ENCODE measurements at places on chromosomes 1 and 21.

- no peak for DNase-seq
Measured at GRCh38 chr1:88662723-88663122, 21.4 kb upstream of the PKN2 start.

- no peak for DNase-seq
Measured at GRCh38 chr1:45953934-45954847, 150.8 kb downstream of the MAST2 start.

- no peak for DNase-seq
Measured at GRCh38 chr1:165169028-165169427, 187.5 kb downstream of the LMX1A start.

GRCh38 chr1:47751996-47752451 lies 245.2 kb downstream of the TRABD2B start:
- no peak for DNase-seq

DNA sequence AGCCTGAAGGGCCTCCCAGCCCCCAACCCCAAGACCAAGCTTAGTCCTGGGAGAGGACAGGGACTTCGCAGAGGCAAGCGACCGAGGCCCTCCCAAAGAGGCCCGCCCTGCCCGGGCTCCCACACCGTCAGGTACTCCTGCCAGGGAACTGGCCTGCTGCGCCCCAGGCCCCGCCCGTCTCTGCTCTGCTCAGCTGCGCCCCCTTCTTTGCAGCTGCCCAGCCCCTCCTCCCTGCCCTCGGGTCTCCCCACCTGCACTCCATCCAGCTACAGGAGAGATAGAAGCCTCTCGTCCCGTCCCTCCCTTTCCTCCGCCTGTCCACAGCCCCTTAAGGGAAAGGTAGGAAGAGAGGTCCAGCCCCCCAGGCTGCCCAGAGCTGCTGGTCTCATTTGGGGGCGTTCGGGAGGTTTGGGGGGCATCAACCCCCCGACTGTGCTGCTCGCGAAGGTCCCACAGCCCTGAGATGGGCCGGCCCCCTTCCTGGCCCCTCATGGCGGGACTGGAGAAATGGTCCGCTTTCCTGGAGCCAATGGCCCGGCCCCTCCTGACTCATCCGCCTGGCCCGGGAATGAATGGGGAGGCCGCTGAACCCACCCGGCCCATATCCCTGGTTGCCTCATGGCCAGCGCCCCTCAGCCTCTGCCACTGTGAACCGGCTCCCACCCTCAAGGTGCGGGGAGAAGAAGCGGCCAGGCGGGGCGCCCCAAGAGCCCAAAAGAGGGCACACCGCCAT lies 21.9 kb upstream of the ARF1 start:
- DNase-seq, result no peak

- DNase-seq, result no peak
Measured at GRCh38 chr21:44938772-44939531, 877 bp upstream of the SLX9 start.

- DNase-seq, result no peak
Measured at GRCh38 chr21:44773291-44773932, 28.2 kb downstream of the UBE2G2 start.
